ENCODE measurements at places on chromosomes 7 and 10.

- no peak for DNase-seq
These were observed 21.0 kb downstream of the ZCWPW1 start for GRCh38 chr7:100407285-100408180.

GRCh38 chr7:121119047-121119446 is 130.5 kb downstream of the CPED1 start:
- no peak for DNase-seq

- DNase-seq: no peak
These were observed 27.3 kb upstream of the KMT2C start for GRCh38 chr7:152462995-152463708.

DNA sequence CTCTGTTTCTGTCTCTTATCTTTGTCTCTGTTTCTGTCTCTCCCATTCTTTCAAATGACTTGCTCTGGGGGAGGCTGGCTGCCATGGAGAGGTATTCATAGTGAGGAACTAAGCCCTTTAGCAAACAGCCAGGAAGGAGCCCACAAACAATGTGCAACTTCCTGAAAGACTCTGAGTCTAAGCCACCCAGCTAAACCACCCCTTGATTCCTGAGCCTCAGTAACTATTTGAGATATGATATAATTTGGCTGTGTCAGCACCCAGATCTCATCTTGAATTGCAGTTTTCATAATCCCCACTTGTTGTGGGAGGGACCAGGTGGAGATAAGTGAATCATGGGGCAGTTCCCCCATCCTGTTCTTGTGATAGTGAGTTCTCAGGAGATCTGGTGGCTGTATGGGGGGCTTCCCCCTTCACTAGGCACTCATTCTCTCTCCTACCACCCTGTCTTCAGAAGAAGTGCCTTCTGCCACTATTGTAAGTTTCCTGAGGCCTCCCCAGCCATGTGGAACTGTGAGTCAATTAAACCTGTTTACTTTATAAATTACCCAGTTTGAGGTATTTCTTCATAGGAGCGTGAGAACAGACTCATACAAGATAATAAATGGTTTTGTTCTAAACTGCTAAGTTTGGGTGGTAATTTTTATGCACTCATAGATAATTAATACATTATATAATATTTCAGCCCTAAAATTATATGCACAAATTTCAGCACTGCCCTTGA is 121.2 kb upstream of the FOXP2 start:
- DNase-seq: no peak

DNA sequence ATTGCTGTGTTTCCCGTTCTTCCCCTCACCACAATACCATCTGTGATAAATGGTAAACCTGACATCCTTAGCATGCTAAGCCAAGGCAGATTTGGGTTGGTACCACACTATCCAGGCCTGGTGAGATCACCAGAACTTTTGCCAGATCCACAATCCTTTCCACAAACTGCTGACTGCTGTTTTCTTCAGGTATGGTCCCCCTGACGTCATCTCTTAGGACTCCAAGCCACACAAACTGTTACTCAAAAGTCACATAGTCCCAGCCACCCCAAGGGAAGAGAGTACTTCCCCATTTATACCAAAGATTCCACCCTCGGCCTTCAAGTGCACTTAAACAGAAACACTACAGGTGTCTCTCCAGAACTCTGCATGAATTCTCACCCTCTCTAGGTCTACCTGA is 34.8 kb downstream of the SLC25A13 start:
- no peak for DNase-seq

DNA sequence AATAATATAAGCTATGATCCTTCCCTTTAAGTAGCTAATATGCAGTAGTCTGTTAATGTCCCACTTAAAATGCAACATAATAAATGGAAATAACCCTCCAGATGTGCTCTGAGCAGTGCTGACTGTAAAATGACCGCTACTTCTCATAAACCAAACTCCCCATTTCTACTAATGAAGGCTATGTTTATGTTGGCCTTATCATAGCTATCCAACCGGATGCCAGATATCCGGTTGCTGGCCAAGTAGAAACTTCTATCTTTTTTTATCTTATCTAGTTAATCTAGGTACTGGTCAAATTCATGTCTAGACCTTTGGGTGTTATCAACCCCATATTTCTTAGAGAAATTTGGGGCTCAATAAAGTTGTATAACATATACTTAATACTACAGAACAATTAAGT is 56.6 kb downstream of the CHRM2 start:
- no peak for DNase-seq

- no peak for DNase-seq
These were observed 651.6 kb upstream of the IGFBP3 start for GRCh38 chr7:46572691-46573090.

DNA sequence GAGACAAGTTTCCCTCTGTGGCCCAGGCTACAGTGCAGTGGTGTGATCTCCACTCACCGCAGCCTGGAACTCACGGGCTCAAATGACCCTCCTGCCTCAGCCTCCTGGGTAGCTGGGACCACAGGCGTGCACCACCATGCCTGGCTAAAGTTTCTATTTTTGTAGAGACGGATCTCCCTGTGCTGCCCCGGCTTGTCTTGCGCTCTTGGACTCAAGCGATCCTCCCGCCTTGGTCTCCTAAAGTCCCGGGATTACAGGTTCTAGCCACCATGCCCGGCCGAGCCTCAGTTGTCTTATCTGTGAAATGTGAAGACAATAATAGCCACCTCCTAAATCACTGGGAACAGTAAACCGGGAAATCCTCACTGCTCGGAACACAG is 88.1 kb downstream of the FOXL3 start:
- no peak for DNase-seq

DNA sequence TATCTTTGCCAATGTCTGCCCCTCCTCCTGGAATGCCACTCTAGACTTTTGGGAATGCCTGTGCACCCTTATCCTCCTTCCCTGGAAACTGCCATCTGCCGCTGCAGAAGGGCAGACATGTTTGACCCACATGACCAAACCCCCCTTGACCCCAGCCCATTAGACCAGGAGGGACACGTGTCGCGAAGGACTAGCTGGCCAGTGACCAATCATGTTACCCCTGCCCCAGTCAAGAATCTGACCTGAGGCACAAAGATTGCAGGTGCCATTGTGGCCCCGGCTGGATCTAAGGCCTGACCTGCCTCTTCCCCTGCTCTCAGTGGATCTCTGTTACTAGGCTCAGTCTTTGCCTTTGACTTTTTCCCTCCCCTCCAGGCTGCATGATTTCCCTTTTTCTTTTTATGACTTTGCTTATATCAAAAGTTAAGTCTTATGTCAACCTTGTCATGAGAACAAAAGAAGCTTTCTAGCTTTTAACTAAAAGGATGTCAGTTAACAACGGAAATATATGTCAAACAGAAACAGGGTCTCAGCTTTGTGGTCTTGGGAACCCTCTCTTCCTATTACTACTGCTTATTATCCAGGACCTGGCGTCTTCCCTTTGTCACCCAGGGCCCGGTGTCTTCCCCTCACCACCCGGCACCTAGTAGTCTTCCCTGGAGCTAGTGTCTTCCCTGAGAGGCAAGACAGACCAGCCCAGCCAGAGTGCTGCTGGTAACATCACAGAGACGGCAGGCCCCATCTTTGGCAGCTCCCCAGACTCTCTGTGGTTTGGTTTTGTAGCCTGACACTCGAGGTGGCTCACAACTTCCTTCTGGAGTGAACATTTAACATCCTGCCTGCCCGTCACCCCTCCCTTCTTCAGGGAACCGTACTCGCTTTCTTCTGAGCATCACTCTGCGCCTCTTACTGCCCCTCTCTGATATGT is 24.4 kb upstream of the PPIF start:
- no peak for DNase-seq

- DNase-seq: no peak
These were observed 653.8 kb downstream of the LRMDA start for GRCh38 chr10:76085002-76085816.

GRCh38 chr10:75074711-75075445 is 36.6 kb upstream of the SAMD8 start:
- DNase-seq: no peak

DNA sequence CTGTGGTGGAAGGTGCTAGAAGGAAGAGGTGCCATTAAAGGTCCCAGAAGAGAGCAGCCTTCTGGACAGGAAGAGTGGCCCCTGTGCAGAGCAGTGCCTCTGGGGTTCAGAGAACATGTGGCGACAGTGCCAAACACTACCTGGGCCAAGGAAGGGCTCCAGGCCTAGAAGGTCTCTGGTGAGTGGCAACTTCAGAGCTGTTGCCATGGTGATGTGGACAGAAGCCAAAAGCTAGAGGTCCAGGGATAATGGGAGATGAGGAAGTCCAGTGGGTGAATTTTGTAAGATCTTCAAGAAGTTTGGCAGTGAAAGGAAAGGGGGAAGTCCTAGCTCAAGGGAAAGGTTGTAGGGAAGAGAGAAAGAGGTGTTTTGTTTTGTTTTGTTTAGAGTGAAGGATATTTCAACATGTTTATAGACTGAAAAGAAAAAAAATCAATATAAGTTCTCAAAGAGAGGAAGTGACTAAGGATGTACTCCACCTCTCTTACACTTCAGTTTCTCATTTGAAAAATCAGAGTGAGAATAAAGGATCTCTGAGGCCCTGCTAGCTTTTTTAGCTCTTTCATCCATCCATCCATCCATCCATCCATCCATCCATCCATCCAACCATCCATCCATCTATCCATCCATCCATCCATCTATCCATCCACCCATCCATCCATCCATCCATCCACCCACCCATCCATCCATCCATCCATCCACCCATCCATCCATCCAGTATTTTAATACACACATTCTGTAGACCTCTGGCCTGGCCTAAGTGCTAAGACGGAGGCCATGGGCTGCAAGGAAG is 77.1 kb upstream of the DUSP5 start:
- no peak for DNase-seq

- DNase-seq: no peak
These were observed 173.9 kb downstream of the RNLS start for GRCh38 chr10:88409236-88409635.

- no peak for DNase-seq
These were observed 62.5 kb downstream of the ZNF92 start for GRCh38 chr7:65436163-65436562.

DNA sequence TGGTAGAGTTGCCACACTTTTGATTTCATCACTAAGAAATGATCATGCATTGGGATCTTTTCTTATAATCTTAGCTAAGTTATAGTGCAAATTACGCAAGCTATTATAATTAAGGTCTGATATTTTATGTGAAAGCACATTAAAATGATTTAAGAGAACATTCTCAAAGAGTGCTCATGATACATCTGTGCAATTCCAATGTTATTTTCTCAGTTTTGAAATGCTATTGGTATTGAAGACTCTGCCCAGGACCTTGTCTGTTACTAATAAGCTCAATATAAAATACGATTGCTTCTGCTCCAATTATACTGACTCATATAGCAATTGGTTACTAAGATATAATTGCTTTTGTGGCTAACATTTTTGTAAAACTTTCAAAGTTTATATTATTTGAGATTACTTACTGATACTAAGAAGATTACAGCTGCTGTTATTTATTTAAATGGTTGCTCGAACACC is 180.9 kb downstream of the ADAM12 start:
- DNase-seq: no peak

GRCh38 chr10:75648854-75649253 is 217.4 kb downstream of the LRMDA start:
- no peak for DNase-seq

Measured in cortex of kidney (tissue), 1 donor.